GM23338 (cell line): ENCODE measurements at places on chromosomes 11 and 22. TPM values are rescaled to one million over a fixed set of nuclear protein-coding genes. Genes with fewer than 3 reads are reported as not detected.

MUC5AC gene
- not detected in 2 replicates for total RNA-seq

CCDC188 gene
- total RNA-seq, result not detected in 2 replicates

TRIM34 gene
- 1.1 and 2.6 TPM in 2 replicates for total RNA-seq

OR51B5 gene
- not detected in 2 replicates for total RNA-seq

YPEL4 gene
- total RNA-seq, result 0.82 TPM in 1 of 2 replicates, not detected in the other

MRPL17 gene
- 26.7 and 53.8 TPM in 2 replicates for total RNA-seq

ARHGAP1 gene
- total RNA-seq, result 30.4 and 38.1 TPM in 2 replicates

GVQW3 gene
- 3.4 and 4.9 TPM in 2 replicates for total RNA-seq

OPCML gene
- total RNA-seq, result 2.4 and 4.4 TPM in 2 replicates

IGLL1 gene
- total RNA-seq, result not detected in 2 replicates

OR52E4 gene
- not detected in 2 replicates for total RNA-seq

TTC38 gene
- total RNA-seq, result 38.6 and 46.6 TPM in 2 replicates

GRCh38 chr11:995752-996420 is 40.6 kb downstream of the MUC6 start:
- no peak for DNase-seq

DNA sequence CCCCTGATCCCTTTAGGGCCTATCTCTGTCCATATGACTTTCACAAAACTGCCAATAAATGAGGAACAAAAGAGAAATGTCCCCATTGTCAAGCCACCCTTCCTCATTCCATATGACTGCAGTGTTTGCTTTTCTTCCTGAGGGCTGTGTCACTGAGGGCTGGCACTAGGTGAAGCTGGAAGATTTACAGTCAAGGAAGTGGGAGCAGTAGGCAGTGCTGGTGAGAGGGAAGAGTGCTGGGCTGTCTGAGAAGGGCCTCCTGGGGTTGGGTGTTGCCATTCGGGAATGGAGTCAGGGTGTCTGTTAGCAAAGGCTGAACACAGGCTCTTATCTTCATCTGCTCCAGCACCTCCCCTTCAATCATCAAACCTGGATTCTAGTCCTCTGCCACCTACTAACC is 30.9 kb downstream of the INSC start:
- DNase-seq, result no peak

GRCh38 chr22:30056015-30056414 is 24.2 kb upstream of the HORMAD2 start:
- DNase-seq, result no peak

DNA sequence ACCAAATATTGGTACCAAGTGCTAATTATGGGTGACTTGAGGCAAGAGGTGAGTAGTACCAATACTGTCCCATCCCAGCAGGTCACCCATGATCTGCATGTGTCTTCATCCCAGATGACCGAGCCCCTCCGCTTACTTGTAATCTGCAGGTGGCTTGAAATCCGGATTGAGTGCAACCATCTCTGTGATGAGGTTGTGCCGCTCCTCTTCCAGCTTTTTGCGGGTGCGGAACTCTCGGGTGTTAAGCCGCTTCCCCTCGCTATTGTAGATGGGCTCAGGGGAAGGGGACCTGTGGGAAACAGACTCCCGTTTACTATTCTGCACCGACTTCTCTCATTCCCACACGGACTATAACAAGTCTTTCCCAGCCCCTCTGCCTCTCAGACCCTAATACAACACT is 8.2 kb downstream of the SF1 start:
- DNase-seq, result no peak

GRCh38 chr22:32911503-32911902 is 110.0 kb downstream of the TIMP3 start:
- no peak for DNase-seq

DNA sequence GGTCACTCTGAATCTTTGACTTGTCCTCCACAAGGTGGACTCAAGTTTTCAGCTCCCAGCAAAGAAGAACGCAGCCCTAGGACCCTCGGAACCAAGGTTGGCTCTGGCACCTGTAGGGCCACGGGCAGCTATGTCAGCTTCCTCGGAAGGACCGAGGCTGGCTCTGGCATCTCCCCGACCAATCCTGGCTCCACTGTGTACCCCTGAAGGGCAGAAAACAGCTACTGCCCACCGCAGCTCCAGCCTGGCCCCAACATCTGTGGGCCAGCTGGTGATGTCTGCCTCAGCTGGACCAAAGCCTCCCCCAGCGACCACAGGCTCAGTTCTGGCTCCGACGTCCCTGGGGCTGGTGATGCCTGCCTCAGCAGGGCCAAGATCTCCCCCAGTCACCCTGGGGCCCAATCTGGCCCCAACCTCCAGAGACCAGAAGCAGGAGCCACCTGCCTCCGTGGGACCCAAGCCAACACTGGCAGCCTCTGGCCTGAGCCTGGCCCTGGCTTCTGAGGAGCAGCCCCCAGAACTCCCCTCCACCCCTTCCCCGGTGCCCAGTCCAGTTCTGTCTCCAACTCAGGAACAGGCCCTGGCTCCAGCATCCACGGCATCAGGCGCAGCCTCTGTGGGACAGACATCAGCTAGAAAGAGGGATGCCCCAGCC is 2.2 kb downstream of the INPP5J start:
- no peak for DNase-seq

GRCh38 chr11:14819596-14819995 is 72.4 kb downstream of the CYP2R1 start:
- no peak for DNase-seq

GRCh38 chr11:43834286-43834685 is 46.3 kb upstream of the ALKBH3 start:
- DNase-seq, result no peak

DNA sequence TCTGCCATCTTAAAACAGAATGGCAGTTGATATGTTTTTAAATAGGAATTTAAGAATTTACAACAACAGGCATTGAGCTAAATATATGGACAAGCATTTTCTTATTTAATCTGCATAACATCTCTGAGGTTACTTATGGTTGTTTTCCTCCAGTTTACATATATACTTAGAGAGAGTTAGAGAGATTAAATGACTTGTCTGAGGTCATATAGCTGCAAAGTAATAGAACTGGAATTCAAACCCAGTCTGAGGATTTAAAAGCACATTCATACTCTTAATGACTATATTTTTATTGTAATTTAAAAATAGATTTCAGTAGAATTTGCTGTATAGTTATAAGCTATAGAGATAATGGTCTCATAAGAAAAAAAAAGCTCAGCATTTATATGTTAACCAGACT is 81.4 kb upstream of the GRIK4 start:
- DNase-seq, result no peak

DNA sequence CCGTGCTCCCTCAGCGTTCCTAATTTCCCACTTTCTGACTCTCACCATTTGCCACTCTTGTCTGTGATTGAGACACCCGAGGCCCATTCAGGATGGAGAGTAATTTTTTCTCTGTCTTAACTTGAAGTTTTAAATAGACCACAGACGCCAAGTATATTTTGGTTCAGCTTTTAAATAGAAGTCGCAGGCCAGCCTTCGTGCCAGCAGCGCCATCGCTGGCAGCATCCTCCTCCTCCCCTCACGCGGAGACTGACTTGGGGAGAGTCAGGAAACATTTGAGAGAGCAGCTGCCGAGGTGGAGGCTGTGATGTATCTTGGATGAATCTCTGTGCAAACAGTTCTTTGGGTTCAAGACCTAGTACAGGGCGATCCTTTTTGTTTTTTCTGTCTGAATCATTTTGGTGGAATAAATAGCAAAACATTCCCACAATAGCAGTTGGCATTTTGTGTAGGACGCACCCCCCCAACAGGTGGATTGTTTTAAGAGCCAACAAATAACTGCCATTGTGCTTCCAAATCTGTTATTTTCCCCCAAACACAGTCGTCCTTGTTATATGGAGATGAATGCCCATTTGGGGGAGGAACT is 889 bp upstream of the DMC1 start:
- peak; percentile 66 for DNase-seq

GRCh38 chr11:10917802-10918201 is 59.9 kb upstream of the ZBED5 start:
- DNase-seq, result no peak

GRCh38 chr22:40628354-40629042 is 8.0 kb downstream of the MRTFA start:
- DNase-seq, result no peak

- DNase-seq, result no peak
Observed at GRCh38 chr11:129249351-129249750, 57.2 kb upstream of the ARHGAP32 start.

DNA sequence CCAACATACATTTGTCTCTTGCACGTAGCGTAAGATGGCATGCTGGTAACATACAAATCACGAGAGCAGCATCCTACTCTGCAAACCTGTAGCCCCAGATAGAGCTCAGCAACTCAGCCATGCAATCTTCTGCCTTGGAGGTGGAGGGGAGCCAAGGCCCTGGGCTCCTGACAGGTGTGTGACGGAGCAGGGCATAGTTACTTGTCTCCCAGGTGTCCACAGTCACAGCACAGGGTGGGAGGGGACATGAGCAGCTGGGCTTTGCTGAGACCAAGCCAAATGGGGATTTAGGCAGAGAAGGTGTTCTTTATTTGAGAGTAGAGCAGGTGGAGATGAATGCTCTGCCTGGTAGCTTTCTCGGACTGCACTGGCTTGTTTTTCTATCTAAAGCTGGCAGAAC is 111.7 kb downstream of the TEAD1 start:
- DNase-seq, result no peak

DNA sequence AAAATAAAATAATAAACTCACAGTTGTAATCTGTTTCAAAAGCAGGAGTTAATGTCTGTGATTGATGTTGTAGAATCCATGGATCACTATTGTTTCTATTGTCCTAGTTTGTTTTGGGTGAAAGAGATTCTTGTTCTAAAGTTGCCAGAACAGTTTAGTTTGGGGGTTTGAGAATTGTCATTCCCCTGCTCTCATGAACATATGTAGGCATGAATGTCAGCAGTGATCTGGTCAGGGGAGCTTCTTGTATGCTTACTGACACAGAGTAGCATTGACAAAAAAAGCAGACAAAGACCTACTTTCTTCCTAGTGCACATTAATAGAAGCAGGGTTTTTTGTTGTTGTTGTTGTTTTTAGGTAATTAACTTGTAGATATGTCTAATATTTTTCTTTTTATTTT is 38.6 kb downstream of the ARHGAP1 start:
- no peak for DNase-seq

DNA sequence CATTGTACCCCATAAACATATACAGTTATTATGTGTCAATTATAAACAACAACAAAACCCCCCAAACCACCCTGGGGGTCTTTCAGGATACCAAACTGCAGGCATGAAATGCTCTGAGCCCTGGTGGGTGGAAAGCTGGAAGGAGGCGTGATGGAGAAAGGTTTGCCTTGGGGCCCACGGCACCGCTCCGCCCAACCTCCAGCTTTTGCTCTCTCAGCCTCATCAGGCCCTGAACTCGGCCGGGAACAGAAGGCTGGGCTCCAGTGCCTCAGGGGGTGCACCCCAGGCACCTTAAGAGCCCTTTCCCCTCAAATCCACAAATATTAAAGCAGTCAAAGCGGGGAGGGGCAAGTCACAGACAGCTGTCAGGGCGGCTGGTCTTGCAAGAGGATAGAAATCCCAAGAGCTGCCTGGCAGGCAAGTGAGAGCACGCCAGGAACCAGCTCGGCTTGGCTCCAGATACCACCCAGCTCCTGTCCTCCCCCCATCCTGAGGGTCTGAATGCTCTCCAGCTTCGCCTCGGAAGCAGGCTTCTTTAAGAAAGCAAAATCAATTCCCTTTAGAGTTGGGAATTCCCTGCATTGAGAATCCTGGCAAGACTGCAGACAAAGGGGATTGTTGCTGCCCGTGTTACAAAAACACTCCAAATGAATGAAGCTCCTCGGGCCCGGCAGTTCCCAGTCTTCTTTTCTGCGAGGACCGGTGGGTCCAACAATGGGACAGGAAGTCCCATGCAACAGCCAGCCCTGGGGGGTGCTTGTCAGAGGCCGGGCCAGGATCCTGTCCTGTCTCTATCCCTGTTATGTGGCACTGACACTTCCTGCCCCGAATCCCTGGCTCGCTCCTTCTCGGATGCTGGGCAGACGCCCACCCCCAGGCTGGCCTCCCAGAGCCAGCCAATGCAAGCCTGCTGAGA is 80.8 kb downstream of the NAT10 start:
- DNase-seq, result peak; percentile 63

DNA sequence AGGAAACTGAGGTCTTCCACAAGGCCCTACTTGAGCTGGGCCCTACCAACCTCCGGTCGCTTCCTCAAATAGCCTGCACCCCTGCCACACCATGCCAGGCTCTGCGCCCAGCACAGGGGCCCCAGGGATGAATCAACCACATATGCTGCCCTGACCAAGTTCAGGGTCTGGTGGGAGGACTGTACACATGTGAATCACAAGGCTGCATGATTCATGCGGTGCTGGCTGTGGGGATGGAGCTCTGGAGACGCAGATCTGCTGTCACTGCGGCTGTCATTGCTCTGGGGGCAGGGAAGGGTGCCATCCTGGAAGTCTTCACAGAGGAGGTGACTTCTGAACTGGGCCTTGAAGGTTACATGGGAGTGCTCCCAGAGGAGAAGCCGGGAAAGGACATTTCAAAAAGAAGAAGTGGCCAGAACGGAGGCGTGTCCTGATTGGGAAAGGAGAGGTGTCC is 21.5 kb downstream of the CYTH4 start:
- no peak for DNase-seq

GRCh38 chr11:102168481-102168880 is 58.2 kb downstream of the YAP1 start:
- peak; percentile 39 for DNase-seq

GRCh38 chr11:109426442-109427240 is 4.7 kb downstream of the C11orf87 start:
- peak; percentile 28 for DNase-seq

DNA sequence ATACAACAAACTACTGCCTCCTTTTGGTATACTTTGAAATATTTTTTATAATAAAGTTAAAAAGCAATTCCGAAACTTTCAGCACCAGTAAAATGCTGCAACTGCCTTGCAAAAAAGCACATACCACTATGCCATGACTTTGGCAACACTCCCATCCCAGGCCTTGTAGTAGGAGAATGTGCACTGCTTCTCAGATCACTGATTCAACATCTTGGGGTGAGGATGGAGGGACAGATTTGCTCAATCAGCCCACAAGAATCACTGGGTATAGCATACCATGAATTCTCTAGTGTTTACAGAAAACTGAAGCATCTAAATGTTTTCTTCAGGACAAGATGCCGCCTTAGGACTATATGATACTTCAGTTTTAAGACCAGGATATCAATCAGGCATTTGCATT is 14.9 kb downstream of the EIF4ENIF1 start:
- no peak for DNase-seq

DNA sequence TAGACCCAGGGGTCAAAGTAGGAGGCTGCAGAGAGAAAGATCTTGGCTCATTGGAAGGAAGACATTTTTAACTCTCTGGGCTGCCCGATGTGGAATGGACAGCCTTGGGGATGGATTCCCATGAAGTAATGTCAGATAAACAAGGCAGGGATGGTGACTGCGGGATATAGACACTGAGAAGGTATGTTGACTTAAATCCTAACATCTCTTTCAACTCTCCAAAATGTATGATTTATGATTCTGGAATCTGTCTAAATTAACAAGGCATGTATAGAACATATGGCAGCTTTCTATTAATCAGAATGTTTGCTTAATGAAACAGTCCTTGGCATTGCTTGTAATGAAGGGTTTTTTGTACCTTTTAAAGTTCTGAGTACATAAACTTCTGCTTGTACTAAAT is 56.1 kb upstream of the VSTM5 start:
- no peak for DNase-seq
